Stimulated activated CD8-positive, alpha-beta memory T cell treated with anti-CD3 and anti-CD28 coated beads, Interleukin-15, amount 100 ng/mL, for 1 hour (primary cell): ENCODE measurements at places on chromosomes 4 and X.

DNA sequence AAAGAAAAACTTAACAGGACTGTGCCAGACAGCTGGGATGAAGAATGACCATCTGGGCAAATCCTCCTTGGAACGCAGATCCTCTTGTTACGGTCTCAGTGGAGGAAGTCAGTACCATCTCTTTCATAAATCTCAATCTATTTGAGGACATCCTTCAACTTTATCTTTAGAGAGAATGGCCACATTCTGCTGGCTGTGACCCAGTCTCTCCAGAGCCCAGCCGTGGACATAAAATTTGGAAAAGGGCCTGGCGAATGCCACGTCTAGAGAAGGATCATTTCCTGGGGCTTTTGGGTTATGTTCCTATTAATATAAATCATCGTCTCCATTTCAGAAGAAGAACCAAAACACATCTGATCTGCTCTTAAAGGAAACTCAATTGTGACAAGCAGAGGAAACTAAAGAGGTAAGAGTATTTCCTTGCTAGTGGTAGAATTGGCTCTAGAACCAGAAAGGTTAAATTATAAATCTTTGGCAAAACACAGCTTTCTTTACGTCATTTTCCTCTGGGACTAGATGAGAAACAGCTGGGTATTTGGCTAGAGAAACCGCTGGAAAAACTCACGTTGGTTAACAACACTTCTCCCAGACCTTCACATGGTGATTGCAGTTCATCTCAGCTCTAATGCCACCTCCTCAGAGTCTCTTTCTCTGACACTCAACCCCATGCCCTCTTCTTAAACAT is 164.7 kb downstream of the CHIC2 start:
- DNase-seq = no peak

- DNase-seq = no peak
Measured at GRCh38 chr4:168496834-168497233, at the start of gene PALLD. Gene PALLD, plus strand, starts transcription at chr4:168497052.

- DNase-seq = no peak
Measured at GRCh38 chr4:87092389-87093141, 127.9 kb downstream of the KLHL8 start.

DNA sequence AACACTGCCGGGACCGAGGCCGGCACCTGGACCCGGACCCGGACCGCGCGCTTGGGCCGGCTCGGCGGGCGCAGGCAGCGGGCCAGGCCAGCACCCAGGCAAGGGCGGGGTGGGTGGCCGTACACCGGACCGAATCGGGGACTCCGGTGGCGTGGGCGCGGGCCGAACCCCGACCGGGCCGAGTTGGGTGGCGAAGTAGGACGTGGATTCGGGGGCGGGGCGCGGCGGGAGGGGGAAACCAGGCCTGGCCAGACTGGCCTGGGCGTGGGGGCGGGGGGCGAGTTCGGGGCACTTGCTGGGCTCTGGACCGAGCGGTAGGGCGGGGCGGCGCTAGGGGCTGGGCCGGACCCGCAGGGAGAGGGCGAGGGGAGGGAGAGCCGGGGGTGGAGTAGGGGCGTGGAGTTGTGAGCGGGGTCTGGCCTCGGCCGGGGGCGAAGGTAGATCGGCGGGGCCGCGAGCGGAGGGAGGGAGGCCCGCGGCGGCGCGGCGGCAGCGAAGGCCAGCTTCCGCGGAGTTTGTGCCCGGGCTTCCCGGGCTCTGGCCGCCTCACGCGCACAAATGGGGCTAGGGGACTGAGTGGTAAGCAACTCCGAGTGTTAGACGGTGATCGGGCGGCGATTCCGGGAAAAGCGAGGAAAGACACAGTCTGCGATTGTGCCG is 1.8 kb upstream of the BCORL1 start:
- DNase-seq = no peak

DNA sequence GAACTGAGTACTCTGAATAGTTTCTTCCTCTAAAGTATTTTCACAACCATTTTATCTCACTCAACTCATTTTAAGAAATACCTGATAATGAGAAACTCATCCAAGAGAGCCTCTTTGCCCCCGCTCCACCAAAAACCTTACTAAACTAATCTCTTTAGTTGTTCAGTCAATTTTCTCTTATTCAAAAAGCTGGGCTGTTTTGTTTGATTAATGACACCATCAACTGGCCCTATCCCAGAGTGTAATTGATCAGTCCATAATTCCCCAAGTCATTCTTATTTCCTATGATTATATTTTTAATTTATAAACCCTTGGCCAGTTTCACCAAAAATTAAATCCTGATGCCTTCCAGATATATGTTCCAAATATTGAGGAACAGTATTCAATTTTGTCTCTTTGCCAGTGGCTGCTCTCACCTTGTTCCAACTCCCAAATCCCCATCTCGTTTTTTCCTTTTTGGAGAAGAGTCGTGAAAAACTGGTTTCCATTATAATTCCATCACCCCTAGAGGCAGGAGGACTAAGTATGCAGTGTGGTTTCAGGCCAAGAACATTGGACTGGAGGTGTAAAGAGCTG is 10.4 kb downstream of the LIMCH1 start:
- DNase-seq = no peak

GRCh38 chrX:3738509-3738908 is 25.1 kb upstream of the PRKX start:
- DNase-seq = no peak

DNA sequence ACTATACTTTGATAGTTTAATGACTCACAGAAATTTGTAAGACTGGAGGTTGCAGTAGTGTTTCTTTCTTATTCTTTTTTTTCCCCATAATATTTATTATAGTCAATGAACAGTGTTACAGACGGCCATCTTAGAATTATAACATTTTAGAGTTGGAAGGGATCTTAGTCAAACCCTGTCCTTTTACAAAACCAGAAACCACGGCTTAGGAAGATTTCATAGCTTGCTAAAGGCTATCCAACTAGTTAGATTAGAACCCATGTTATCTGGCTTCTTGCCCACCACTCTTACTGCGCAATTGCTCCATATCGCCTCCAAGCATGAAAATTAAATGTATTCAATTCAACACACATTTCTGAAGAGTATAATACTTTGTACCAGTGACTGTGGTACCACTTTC is 1.1 kb downstream of the XIAP start:
- DNase-seq = no peak

DNA sequence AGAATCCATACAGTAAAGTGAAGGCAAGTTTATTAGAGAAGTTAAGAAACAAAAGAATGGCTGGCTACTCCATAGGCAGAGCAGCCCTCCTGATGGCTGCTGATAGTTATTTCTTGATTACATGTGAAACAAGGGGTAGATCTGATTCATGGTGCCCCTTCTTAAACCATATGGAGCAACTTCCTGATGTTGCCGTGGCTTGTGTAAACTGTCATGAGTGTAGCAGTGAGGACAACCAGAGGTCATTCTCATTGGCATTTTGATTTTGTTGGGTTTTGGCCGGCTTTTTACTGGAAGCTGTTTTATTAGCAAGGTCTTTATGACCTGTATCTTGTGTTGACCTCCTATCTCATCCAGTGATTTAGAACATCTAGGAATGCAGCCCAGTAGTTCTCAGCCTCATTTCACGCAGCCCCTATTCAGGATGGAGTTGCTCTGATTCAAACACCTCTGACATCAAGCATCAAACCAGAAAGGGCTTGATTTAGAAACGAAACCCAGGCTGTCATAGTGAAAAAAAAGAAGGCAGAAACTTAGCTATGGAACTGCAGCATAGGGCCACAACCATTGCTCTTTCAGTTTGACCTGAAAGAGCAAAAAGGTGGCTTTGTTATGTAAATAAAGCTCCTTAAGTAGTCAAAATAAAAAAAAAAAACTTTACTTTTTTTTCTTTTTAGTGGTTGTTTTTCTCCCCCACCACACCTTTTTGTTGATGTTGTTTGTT is 37.8 kb downstream of the SPCS3 start:
- DNase-seq = no peak

DNA sequence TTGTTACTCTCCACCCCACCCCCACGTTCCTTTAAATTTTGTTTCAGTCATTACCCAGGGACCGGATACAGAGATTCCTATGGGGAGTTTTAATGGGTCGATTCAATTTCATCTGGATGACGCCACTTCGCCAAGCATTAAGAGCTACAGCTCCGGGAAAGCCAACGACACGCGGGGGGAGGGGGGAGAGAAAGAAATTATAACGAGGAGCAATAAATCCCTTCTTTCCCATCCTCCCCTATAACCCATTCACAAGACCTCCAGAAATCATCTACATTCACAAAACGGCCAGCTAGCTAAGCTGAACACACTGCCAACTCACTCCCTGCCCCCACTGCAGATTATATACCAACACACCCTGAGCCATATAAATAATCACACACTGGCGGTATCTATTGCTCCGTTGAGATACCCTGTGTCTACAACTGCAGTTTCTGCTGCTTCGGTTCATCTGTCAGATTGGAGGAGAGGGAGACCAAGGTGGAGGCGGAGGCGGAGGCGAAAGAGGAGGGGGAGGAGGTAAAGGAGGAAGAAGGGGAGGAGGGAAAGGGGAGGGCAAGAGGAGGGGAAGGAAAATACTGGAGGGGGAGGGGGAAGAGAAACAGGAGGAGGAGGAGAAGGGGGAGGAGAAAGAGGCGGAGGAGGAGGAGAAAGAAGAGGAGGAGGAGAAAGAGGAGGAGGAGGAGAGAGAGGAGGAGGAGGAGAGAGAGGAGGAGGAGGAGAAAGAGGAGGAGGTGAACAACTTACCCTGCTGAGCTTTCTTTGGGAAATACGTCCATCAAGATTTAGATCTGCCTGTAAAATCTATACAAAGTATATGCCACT is 113.9 kb upstream of the VAMP7 start:
- DNase-seq = no peak

- DNase-seq = no peak
Measured at GRCh38 chr4:81454948-81455347, 16.8 kb downstream of the RASGEF1B start.

GRCh38 chr4:152651473-152652060 is 28.2 kb downstream of the TMEM154 start:
- DNase-seq = no peak

GRCh38 chr4:61210186-61210939 is 10.2 kb downstream of the ADGRL3 start:
- DNase-seq = no peak

DNA sequence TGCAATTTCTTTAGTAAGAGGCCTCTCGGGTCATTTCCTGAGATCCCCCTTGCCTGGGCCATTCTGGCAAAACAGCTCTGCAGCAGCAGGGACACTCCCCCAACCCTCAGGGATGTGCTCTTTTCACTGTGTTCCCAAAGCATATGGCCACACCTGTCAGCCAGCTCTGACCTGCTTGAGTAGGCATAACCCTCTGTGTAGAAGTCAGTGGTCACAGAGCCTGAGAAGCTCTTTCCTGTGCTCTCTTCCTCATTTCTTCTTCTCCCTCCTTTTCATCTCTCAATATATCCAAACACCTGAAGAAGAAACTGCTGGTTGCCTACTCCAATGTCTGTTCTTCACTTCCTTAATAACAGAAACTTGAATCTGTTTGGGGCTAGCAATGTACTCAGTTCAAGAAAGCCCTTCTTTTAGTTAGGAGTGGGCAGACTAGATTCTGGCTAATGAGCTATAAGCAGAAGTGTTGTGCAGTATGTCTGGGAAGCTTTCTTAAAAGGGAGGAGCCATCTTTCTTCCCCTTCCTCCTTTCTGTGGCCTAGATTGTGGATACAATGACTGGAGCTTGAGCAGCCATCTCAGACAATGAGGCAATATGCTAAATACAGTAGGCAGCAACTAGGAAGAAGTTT is 73.3 kb downstream of the PRPS1 start:
- no peak for DNase-seq

DNA sequence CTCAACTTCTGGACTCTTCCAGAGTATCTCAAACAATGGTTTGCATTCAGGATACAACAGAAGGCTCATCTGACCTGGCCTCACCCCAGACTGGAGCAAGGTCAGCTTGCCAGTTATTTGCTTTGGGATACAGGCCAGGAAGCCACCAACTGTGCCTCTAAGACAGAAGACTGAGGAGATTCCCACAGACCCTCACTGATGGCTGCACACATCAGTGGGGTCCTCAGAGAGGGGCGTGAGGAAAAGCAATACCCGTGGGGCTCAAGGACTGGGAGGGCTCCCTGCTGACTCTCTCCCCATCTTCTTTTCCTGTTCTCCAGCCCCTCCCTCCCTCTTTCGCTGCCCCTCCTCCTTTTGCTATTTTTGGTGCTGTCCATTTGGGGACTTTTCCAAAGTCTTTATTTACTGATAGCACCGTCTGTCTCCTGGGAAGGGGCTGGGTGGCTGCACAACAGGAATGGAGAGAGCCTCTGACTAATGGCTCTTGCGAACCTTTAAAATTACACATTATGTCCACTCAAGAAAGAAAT is 23.2 kb downstream of the RELL1 start:
- no peak for DNase-seq

GRCh38 chr4:133440404-133440803 is 291.3 kb downstream of the PCDH10 start:
- DNase-seq = no peak

GRCh38 chr4:74919783-74920182 is 13.1 kb upstream of the PARM1 start:
- no peak for DNase-seq

GRCh38 chr4:100240008-100240407 is 49.7 kb upstream of the DDIT4L start:
- no peak for DNase-seq

DNA sequence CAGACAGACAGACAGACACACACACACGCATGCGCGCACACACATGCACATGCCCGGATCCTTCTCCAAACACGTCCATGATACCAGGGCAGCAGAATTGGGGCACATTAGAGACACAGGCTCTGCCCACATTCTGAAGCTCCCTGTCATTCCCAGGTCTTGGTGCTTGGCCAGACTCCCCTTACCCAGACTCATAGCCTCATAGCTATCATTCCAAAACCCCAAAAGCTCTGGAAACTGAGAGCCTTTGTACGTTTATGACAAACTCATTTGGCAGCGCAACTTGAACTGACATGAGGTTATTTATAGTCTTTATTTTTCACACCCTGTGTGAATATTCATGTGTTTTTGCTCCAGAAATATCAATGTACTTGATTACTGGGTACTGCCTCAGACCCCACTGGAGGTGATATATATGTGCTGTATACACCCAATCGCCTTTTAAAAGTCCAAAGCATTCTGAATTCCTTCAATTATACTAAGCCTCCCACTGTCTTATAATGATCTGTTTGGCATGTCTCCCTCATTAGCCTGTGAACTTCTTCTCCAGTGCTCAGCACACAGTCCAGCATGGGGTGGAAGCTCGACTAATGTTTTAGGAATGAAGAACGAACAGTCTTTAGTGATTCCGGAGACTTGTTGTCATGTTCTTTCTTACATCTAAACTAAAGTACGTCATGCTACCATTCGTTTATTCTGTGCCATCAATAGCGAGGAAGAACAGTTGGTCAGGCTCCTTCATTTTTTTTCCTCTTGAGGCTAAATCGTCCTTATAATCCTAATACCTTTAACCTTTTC is 45.0 kb downstream of the RTL9 start:
- no peak for DNase-seq

- no peak for DNase-seq
Measured at GRCh38 chr4:169899295-169899694, 126.9 kb downstream of the MFAP3L start.

DNA sequence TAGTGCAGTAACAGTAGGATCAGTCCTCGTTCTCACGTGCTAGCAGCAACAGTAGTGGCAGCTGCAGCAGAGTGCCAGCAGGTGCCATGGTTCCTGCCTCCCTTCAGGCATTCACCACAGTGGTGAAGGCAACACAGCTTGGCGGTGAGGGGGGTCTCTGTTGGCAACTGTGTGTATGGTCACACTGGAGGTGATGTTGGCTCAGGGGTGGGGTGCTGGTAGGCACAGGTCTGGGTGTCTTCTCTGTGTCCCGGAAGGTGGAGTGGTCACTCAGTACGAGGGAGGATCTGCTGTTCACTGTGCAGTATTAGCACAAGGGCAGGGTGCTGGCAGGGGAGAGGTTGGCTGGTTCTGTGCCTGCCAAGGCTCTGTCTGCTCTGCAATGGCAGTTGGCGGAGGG is 671.8 kb downstream of the CCSER1 start:
- DNase-seq = no peak

- no peak for DNase-seq
Measured at GRCh38 chr4:185865901-185866328, 53.9 kb upstream of the SORBS2 start.
